ENCODE measurements at places on chromosomes 2 and 18.

- DNase-seq: no peak
Observed at GRCh38 chr2:150787353-150788093, 300.1 kb upstream of the RND3 start.

DNA sequence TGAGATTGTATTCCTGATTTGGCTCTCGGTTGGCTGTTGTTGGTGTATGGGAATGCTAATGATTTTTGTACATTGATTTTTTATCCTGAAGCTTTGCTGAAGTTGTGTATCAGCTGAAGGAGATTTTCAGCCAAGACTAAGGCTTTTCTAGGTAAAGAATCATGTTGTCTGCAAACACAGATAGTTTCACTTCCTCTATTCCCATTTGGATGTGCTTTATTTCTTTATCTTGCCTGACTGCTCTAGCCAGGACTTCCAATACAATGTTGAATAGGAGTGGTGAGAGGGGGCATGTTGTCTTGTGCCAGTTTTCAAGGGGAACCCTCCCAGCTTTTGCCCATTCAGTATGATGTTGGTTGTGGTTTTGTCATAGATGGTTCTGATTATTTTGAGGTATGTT lies 90.4 kb downstream of the CYP26B1 start:
- no peak for DNase-seq

GRCh38 chr2:227106845-227107759 lies 56.9 kb downstream of the COL4A4 start:
- no peak for DNase-seq

- no peak for DNase-seq
Observed at GRCh38 chr2:85706063-85706462, 11.9 kb downstream of the GNLY start.

DNA sequence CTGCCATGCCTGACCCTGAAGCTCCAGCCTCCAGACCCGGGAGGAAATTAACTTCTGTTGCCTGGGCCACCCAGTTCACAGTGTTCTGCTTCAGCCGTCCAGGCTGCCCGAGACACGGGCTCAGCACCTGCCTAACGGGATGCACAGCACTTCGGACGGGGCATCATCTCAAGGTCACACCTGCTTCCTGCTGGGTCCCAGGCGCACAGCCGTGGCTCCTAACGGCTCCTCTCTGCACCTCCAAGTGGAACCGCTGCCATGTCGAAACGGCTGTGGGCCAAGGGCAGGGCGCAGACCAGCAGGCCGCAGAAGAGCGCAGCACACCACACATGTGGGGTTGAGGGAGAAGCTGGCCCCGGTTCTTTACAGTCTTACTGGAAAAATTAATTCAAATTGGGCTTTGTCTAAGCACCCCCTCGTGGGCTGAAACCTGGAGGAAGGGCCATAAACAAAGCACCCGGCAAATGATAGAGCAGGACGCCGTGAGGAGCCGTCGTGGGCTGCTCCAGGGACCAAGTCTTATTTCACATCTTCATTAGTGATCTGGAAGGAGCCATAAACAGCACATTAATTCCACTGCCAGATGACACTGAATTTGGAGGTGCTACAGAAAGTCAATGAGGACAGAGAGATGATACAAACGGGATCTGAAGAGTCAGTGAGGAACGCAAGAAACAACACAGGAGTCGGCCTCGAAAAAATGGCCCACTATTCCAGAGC lies 59.6 kb downstream of the EIPR1 start:
- DNase-seq: no peak

DNA sequence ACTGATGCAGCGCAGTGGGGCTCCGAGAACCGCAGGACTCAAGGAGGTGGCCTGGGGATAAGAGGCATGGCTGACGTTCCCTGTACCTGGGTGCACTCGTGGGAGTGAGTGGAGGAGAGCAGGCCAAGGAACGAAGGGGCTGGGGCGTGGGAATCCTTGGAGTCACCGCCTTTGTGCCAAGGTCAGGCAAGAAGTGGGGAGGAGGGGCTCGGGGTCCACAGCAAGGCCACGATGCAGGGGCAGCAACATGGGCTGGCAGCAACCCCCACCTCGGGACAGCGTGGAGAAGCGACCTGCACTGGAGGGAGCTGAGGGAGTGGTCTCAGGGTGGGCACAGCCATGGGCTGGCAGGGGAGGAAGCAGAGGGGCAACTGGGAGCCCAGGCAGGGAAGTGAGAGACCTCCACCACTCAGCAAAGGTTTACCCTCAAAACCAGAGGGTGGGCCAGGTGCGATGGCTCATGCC lies 18.6 kb downstream of the ARID5A start:
- DNase-seq: no peak
